Hematopoietic multipotent progenitor cell treated with erythropoietin and hydrocortisone succinate and interleukin-3 and kit ligand, for 6 days (in vitro differentiated cells): ENCODE measurements at places on chromosomes 2 and 18.

DNA sequence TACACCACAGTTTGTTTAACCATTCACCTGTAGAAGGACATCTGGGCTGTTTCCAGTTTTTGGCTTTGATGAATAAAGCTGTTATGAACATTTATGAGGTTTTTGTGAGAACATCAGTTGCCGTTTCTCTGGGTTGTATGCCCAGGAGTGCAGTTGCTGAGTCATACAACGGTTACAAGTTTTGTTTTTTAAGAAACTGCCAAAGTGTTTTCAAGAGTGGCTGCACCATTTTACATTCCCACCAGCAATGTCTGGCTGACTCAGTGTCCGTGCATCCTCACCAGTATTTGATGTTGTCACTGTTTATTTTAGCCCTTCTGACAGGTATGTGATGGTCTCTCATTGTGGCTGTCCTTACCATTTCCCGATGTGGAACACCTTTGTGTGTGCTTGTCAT, 48.0 kb upstream of the GPR17 start:
- DNase-seq = no peak

DNA sequence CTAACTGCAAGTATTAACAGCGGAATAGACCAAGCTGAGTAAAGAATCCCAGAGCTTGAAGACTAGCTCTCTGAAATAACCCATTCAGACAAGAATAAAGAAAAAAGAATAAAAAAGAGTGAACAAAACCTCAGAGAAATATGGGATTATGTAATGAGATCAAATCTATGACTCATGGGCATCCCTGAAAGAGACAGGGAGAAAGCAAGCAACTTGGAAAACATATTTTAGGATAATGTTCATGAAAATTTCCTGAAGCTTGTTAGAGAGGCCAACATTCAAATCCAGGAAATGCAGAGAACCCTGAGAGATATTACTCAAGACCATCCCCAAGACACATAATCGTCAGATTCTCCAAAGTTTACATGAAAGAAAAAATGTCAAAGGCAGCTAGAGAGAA, 17.3 kb downstream of the PFN4 start:
- DNase-seq = no peak

GRCh38 chr2:237404413-237404812, 9.6 kb downstream of the COL6A3 start:
- no peak for DNase-seq

DNA sequence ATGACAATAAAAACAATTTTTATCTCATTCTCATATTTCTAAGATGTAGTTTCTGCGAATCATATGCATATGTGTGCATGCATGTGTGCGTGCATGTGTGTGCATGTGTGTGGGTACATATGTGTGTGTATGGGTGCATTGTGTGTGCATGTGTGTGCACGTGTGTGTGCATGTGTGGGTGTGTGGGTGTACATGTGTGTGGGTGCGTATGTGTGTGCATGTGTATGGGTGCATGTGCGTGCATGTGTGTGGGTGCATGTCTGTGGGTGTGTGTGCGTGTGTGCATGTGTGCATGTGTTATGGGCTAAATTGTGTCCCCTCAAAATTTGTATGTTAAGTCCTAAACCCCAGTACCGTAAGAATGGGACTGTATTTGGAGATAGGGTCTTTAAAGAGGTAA, 49.3 kb downstream of the COL6A3 start:
- no peak for DNase-seq

DNA sequence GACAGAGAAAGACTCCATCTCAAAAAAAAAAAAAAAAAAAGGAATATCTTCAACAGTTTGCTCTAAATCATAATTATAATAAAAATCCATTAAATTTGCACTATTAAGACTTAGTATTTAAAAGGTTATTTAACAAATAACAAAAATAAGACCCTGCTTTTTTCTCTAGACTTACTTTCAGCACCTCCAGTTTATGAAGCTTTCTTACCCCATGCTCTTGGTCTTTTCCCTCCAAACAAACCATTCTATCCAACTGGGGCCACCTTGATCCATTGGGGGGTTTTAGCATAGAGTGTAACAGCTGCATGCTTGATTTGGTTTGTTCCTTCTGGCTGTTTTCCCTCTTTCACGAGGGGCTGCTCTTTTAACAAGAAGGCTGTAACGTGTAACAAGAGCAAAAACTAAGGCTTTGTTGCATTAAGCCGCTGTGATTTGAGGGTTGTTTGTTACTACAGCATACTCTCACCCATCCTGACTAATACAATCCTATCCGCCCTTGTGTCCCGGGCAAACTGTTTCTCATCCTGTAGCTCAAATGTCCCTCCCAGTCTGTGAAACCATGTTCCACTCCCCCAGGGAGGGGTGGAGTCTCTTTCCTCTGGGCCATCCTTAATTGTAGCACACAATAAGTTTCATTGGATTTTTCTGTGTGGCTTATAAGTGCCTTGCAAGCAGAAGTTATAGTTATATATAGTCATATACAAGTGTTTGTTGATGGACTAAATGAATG, 9.6 kb upstream of the MYCN start:
- no peak for DNase-seq
